SK-N-SH (cell line): ENCODE measurements at places on chromosomes 16 and 17. TPM values are rescaled to one million over a fixed set of nuclear protein-coding genes. Genes with fewer than 3 reads are reported as not detected.

DNA sequence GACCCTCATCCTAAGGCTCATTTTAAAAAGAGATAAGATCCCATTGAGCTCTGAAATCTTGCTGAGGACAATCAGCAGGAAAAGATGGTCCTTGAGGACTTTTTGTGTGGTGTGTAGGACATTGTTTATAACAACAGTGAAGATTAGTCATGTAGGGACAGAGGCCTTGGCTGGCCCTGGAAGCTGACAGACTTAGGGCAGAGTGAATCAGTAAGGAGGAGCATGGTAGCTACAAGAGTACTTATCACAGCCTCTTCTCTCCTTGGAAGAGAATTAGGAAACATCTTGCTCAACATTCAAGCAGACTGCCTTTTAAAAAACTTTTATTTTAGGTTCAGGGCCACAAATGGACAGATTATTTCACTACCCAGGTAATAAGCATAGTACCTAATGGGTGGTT lies 665.9 kb upstream of the SALL1 start:
- H3K4me1 ChIP-seq: no peaks in the 10 kb centered on the region
- no peaks in the 10 kb centered on the region for H3K27me3 ChIP-seq
- no peak overlapping the region for H3K4me3 ChIP-seq
- DNase-seq: no peak
- no peak overlapping the region for H3K27ac ChIP-seq

DNA sequence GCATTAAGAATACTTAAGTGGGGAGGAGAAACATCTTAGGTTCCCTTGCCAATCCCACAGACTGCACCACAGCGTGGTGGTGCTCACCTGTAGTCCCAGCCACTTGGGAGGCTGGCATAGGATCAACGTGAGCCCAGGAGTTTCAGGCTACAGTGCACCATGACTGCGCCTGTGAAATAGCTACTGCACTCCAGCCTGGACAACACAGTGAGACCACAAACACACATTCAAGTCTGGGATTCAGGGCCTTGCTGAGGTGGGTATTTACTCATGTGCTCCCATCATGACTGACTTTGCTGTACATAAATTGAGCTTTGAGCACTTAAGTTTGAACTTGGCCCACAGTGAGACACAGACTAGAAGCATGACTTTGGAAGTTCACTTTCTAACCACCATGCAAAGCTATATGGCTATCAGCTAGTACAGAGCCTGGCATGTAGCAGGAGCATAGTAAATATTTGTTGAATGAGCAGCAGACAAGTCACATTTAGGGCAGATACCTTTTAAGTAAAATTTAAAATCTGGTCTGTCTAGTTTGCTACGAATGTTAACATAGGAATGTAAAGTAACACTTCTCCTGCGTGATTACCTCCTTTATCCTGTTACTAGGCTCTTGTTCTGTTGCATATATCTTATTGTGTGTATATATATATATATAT lies 33.5 kb downstream of the CEP95 start:
- no peak overlapping the region for H3K4me3 ChIP-seq
- DNase-seq: no peak
- H3K27ac ChIP-seq: no peak overlapping the region
- peaks cover 72% of the 10 kb centered on the region for H3K36me3 ChIP-seq

ADAM11 gene
- 1.8 and 2.5 TPM in 2 replicates for polyA plus RNA-seq

PRAC2 gene
- polyA plus RNA-seq: not detected in 2 replicates

TVP23A gene
- polyA plus RNA-seq: 0.24 and 0.35 TPM in 2 replicates

GRCh38 chr17:4420692-4421131 lies 13.0 kb upstream of the SPNS3 start:
- no peaks in the 10 kb centered on the region for H3K36me3 ChIP-seq
- H3K4me3 ChIP-seq: no peak overlapping the region; the same call in 1 of the 2 replicates
- H3K4me1 ChIP-seq: peaks cover 2% of the 10 kb centered on the region; the same call in 1 of the 2 replicates
- H3K27ac ChIP-seq: no peak overlapping the region

DNA sequence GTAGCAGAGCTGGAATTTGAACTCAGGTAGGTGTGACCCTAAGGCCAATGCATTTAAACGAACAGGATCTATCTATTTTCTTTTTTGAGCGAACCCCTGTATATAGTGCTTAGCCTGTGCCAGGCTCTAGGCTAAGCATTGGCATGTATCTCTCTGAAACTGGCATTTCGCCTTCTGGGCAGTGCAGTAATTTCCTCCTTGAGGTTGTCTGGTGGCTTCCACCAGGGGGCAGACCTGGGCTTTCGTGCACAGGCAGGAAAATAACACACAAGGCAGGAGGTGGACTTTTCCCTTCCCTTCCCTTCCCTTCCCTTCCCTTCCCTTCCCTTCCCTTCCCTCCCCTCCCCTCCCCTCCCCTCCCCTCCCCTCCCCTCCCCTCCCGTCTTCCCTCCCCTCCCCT lies 34.4 kb upstream of the PRKCB start:
- H3K36me3 ChIP-seq: no peaks in the 10 kb centered on the region
- H3K4me3 ChIP-seq: no peak overlapping the region; the same call in 1 of the 2 replicates
- H3K4me1 ChIP-seq: peaks cover 5% of the 10 kb centered on the region; the same call in 1 of the 2 replicates
- DNase-seq: peak; percentile 63

CD68 gene
- 34.6 and 62.4 TPM in 2 replicates for polyA plus RNA-seq

GRCh38 chr17:38732376-38733281 lies 2.5 kb downstream of the CISD3 start:
- H3K4me3 ChIP-seq: no peak overlapping the region
- no peaks in the 10 kb centered on the region for H3K27me3 ChIP-seq
- DNase-seq: no peak

DNA sequence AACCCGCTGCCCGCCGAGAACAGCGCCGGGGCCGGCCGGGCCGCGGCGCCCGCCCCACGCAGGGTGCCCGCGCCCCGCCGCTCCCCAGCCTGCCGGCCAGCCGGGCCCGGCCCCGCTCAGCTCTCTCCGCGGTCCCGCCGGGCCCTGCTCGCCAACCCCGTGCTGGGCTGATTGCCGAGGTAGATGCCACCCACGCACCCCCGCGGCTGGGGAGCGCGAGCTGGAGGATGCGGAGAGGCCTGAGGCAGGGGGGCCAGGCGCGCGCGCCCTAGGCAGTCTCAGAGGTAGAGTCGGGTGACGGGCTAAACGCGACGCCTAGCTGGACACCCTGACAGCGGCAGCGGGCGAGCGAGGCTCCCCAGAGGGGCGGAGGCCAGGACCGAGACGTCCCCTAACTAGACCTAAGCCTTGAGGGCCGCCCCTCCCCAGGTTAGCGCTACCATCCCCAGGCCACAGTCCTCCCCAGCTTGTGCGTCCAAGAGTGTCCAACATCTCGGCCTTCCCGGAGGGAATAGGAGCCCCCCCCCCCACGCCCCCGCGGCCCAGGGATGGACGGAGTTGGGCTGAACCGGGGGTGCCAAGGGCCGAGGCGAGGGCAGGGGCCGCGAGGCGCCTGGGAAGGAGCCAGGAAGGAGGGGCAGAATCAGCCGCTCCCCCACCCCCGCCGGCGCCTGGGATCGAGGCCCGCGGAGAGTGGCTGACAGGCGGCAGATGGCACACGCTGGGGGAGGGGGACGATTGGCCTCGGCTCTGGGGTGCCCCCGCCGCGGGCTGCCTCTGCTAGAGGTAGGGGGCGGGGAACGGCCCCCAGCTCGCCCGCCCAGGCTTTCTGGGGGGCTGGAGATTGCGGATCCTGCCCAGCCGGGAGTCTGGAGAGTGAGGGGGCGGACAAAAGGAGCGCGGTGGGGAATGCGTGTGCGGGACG lies 2.5 kb upstream of the ZNF423 start:
- peaks cover 8% of the 10 kb centered on the region for H3K27me3 ChIP-seq
- H3K4me3 ChIP-seq: no peak overlapping the region
- H3K36me3 ChIP-seq: no peaks in the 10 kb centered on the region
- peak; percentile 82 for DNase-seq

HOXB4 gene
- 0.03 TPM in 2 replicates for polyA plus RNA-seq

- peak; percentile 66 for DNase-seq
- H3K27me3 ChIP-seq: no peaks in the 10 kb centered on the region
Observed at GRCh38 chr17:16456742-16457316, 35.2 kb downstream of the LRRC75A start.

GRCh38 chr17:73145641-73146040 lies 19.2 kb upstream of the SSTR2 start:
- H3K27ac ChIP-seq: no peak overlapping the region
- no peaks in the 10 kb centered on the region for H3K4me1 ChIP-seq
- H3K4me3 ChIP-seq: no peak overlapping the region

DNA sequence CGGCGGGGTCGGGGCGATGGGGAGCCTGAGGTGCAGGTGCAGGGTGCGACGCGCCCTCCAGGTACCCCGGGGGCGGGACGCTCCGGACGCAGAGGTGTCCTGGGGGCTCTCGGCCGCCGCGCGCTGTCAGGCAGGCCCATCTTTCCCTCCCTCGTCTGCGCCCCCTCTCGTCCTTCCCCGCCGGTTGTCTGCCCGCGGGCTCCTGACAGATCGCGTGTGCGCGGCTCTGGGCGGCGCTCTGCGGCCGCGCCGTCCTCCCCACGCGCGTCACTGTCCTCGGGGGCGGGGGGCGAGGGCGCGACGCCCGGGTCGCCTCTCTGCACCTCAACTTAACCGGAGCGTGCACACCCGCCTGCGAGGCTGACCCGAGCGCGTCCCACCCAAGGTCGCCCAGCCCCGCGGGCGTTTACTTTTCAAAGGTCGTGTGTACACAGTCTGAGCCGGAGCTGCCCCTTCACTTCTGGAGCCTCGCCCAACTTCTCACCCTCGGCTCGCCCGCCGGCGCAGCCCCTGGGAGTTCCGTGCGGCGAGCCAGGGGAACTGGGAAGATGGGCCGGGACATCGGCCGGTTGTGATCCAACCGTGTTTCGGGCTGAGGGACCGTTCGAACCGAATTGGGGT lies 512 bp downstream of the AKAP1 start:
- peaks cover 12% of the 10 kb centered on the region for H3K4me1 ChIP-seq
- peak; percentile 89 for DNase-seq
- no peaks in the 10 kb centered on the region for H3K27me3 ChIP-seq
- peak overlapping the region; percentile 97 for H3K4me3 ChIP-seq

DNA sequence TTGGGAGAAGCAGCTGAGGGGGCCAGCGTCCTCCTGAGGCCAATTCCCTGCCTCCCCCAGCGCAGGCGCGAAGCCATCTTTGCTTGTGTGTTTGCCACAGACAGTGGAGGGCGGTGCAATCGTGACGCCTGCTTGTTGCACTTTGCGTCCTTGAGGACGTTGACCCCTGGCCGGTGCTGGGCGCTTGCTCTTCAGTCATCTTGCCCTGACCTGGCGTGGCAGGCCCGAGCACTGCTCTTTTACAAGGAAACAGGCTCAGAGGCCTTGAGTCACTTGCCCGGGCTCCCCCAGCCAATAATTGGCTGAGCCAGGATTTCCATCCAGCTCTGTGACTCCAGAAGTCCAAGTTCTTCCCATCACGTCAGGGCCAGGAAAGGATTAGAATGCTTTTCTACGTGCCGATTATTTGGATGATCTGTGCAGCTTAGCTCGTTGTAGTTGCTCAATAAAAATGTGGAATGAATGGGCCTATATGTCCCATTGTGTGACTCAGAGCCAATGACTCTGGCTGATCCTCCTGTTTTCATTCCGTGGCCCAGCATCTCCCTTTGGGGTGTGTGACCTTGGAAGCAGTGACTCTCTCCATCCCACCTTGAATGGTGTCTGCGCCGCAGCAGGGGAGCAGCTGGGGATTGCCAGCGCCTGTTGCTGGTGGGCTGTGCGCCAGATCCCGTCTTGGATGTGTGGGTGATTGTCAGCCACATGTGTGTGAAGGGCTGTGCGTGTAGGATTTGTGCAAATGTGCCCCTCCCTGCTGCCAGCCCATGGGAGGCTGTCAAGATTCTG lies 214.1 kb downstream of the SEC14L1 start:
- peak overlapping the region; percentile 28 for H3K27ac ChIP-seq
- H3K4me3 ChIP-seq: no peak overlapping the region
- H3K4me1 ChIP-seq: peaks cover 54% of the 10 kb centered on the region; the same call in 1 of the 2 replicates
- no peaks in the 10 kb centered on the region for H3K27me3 ChIP-seq
- no peaks in the 10 kb centered on the region for H3K36me3 ChIP-seq

DNA sequence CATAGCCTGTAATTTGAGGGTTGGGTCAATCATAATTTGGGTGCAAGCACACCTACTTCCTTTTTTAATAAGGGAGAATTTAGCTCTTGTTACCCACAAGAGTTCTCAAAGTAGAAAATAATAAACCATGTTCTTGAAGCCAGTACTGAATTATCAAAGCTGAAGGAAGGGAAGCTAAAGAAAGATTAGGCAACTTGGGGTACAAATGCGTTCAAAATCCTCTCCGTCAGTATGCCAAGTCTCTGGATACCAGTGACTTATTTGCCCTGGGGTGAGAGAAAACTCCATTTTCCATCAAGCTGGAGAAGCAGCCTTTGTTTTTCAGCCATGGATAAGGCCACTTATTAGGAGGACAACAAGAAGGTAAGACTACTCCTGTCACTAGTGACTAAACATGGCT lies 23.5 kb upstream of the DHRS13 start:
- H3K27ac ChIP-seq: peak overlapping the region; percentile 60
- H3K36me3 ChIP-seq: peaks cover 31% of the 10 kb centered on the region
- DNase-seq: no peak
- H3K27me3 ChIP-seq: no peaks in the 10 kb centered on the region

GRCh38 chr16:855471-855870 lies 54.9 kb upstream of the GNG13 start:
- H3K4me1 ChIP-seq: no peaks in the 10 kb centered on the region
- no peak for DNase-seq
- H3K36me3 ChIP-seq: no peaks in the 10 kb centered on the region
- peaks cover 10% of the 10 kb centered on the region; the same call in 1 of the 2 replicates for H3K27me3 ChIP-seq
- no peak overlapping the region for H3K4me3 ChIP-seq
- no peak overlapping the region for H3K27ac ChIP-seq

GRCh38 chr17:48545022-48545375 lies at the start of gene HOXB2:
HOXB2 (minus strand) TSS chr17:48545109; CDS start chr17:48544911, 198 bp downstream.
- H3K36me3 ChIP-seq: no peaks in the 10 kb centered on the region
- peak within 1 kb of the TSS; percentile 12; the same call in 1 of the 2 replicates for H3K4me3 ChIP-seq
- no peak for DNase-seq
- peaks cover 96% of the 10 kb centered on the region for H3K27me3 ChIP-seq
- H3K4me1 ChIP-seq: no peaks in the 10 kb centered on the region

- H3K27me3 ChIP-seq: no peaks in the 10 kb centered on the region
- DNase-seq: no peak
- no peak overlapping the region for H3K4me3 ChIP-seq
- H3K27ac ChIP-seq: no peak overlapping the region
- peaks cover 3% of the 10 kb centered on the region for H3K4me1 ChIP-seq
Observed at GRCh38 chr16:54148974-54149373, 137.6 kb downstream of the IRX3 start.

PTGES3L gene
- 1.4 and 1.7 TPM in 2 replicates for polyA plus RNA-seq

ST6GALNAC1 gene
- not detected in 2 replicates for polyA plus RNA-seq

ZNF594 gene
- polyA plus RNA-seq: 2.8 and 4.8 TPM in 2 replicates

- H3K27ac ChIP-seq: no peak overlapping the region
- H3K4me3 ChIP-seq: no peak overlapping the region
- H3K36me3 ChIP-seq: no peaks in the 10 kb centered on the region
- H3K4me1 ChIP-seq: no peaks in the 10 kb centered on the region
Observed at GRCh38 chr16:51407199-51407598, 256.1 kb upstream of the SALL1 start.

IL17C gene
- polyA plus RNA-seq: 0.07 TPM in 1 of 2 replicates, not detected in the other

GRCh38 chr16:10744370-10745030 lies 858 bp downstream of the NUBP1 start:
- peaks cover 35% of the 10 kb centered on the region for H3K4me1 ChIP-seq
- peak overlapping the region; percentile 96 for H3K27ac ChIP-seq
- no peaks in the 10 kb centered on the region for H3K27me3 ChIP-seq

EVI2B gene
- polyA plus RNA-seq: 0.64 and 0.78 TPM in 2 replicates
